ENCODE measurements at places on chromosomes 12 and 14. TPM values are rescaled to one million over a fixed set of nuclear protein-coding genes. Genes with fewer than 3 reads are reported as not detected.
A peak's percentile ranks its signal among the peaks of the same experiment; 100 is the strongest.

Gene GLT1D1
- total RNA-seq = 0.30 TPM

Gene KRT1
- total RNA-seq = not detected

Gene RIPK3
- total RNA-seq = 9.4 TPM

GRCh38 chr12:17507336-17507735 is 582.7 kb downstream of the RERGL start:
- H3K4me3 ChIP-seq = no peak overlapping the region
- no peaks in the 10 kb centered on the region for H3K4me1 ChIP-seq
- H3K27me3 ChIP-seq = no peaks in the 10 kb centered on the region
- H3K27ac ChIP-seq = no peak overlapping the region
- DNase-seq = no peak

Gene NAV3
- not detected for total RNA-seq

- DNase-seq = peak; percentile 84
- no peaks in the 10 kb centered on the region for H3K36me3 ChIP-seq
- H3K4me3 ChIP-seq = peak overlapping the region; percentile 39
- peaks cover 17% of the 10 kb centered on the region for H3K27me3 ChIP-seq
Measured at GRCh38 chr12:42023733-42024494, 120.8 kb downstream of the GXYLT1 start.

- H3K27ac ChIP-seq = no peak overlapping the region
- H3K4me1 ChIP-seq = no peaks in the 10 kb centered on the region
Measured at GRCh38 chr14:69171569-69171968, 18.6 kb upstream of the DCAF5 start.

Gene PRPF39
- 47.5 TPM for total RNA-seq

- peaks cover 31% of the 10 kb centered on the region for H3K36me3 ChIP-seq
- DNase-seq = no peak
- no peak overlapping the region for H3K27ac ChIP-seq
- no peak overlapping the region for H3K4me3 ChIP-seq
- no peaks in the 10 kb centered on the region for H3K4me1 ChIP-seq
Measured at GRCh38 chr12:42410340-42410739, 84.4 kb downstream of the PPHLN1 start.

Gene CDCA3
- 99.7 TPM for total RNA-seq

Gene TAS2R8
- total RNA-seq = not detected
